ENCODE measurements at places on chromosomes 13 and 19.

DNA sequence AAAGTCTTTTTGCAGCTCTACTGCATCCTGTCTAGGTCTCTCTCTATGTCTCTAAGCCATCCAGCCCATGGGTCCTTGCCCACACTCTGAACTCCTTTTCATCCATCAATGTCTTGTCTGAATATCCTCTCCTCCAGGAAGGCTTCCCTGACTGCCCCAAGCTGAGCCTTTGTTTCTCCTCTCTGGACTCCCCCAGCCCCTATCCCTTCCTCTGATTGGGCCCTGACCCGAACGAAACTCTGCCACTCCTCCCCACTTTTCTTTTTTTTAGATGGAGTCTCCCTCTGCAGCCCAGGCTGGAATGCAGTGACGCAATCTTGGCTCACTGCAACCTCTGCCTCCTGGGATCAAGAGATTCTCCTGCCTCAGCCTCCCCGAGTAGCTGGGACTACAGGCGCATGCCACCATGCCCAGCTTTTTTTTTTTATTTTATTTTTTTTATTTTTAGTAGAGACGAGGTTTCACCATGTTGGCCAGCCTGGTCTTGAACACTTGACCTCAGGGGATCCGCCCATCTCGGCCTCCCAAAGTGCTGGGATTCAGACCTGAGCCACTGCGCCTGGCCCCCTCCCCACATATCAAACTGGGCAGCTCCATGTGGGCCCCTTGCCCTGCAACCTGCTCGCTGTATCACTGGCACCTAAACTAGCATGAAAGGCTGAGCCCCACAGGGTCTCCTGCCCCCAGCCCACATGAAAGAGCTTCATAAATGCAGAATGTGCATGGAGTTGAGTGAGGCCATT lies 870 bp upstream of the UNC13A start:
- DNase-seq: no peak

- no peak for DNase-seq
These were observed 38.9 kb downstream of the SOX1 start for GRCh38 chr13:112105892-112106291.

GRCh38 chr13:33721724-33722123 lies 96.2 kb upstream of the RFC3 start:
- no peak for DNase-seq

GRCh38 chr19:52660981-52661380 lies 22.8 kb upstream of the ZNF83 start:
- DNase-seq: no peak

- DNase-seq: peak; percentile 81
These were observed at the start of gene ZNF792 for GRCh38 chr19:34963573-34964406. ZNF792 (minus strand) TSS chr19:34964229; CDS start chr19:34963662, 567 bp downstream.

- peak; percentile 92 for DNase-seq
These were observed 5.0 kb downstream of the PPP1R37 start for GRCh38 chr19:45097776-45098520.

GRCh38 chr13:56189439-56189838 lies 951.3 kb upstream of the PRR20A start:
- DNase-seq: no peak

GRCh38 chr13:71842003-71842402 lies 25.0 kb downstream of the DACH1 start:
- DNase-seq: no peak

DNA sequence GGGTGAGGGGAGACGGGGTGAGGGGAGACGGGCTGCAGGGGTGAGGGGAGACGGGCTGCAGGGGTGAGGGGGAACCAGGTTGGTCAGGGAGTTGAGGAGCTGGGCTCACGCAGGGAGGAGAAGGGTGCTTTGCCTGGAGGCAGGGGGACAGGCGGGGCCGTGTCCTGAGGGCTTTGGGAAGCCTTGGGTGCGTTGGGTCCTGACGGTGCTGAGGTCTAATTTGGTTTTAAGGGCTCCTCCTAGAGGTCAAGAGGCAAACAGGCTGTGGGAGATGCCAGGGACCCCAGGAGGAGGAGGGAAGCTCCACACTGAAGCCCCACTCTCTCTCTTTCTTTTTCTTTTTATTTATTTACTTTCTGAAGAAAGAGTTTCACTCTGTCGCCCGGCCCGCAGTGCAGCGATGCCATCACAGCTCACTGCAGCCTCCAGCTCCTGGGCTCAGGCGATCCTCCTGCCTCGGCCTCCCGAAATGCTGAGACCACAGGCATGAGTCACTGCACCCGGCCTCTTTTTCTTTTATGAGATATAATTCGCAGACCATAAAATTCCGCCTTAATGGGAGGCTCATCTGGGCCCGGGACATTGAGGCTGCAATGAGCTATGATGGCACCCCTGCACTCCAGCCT lies 9.3 kb upstream of the MISP start:
- DNase-seq: no peak

DNA sequence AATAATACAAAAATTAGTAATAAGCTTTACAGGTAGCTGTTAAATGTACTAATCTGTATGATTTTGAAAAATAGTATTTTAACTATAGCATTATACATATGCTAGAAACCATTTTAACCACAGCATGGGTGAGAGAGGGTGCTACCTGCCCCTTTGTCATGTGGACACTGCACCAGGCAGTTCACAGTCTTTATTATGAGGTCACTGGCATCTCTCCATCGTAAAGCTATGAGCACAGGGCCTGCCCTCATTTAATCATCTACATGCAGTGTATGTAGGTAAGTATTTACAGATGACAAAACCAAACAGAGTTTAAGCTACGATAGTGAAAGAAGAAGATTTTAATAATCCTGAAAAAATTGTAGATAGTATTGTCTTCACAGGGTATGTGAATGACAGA lies 21.7 kb downstream of the EDNRB start:
- DNase-seq: no peak

GRCh38 chr19:39428283-39429112 lies 7.3 kb downstream of the RPS16 start:
- peak; percentile 86 for DNase-seq

DNA sequence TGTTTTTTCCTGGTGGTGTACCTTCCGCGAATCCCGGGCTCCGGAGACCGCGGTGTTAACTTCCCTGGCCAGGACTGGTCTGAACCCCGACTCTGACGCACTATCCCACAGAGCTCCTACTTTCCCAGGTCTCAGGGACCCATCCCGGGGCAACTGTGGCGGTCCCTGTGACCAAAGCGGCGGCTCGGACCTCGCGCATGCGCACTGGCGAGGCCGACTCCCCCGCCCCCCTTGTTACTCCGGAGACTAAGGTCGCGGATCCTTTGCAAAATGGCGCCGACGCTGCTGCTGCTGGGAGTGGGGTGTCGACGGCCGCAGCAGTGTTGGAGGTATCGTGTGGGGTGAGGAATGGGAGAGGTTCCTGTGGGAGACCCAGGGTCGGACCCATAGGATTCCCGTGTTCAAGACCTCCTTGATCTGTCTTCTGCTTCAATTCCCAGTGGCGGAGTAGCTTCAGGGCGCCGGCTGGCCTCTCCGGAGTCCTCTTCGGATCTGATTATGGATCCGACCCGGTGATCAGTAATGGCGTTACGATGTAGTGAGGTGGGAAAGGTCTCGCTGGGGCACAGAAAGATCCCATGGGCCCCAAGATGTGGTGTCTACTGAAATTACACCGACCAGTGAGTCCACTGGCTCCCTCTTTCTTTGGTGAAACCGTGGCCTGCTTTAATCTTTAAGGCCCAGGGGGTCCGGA lies 66.6 kb upstream of the ZNF527 start:
- peak; percentile 41 for DNase-seq

DNA sequence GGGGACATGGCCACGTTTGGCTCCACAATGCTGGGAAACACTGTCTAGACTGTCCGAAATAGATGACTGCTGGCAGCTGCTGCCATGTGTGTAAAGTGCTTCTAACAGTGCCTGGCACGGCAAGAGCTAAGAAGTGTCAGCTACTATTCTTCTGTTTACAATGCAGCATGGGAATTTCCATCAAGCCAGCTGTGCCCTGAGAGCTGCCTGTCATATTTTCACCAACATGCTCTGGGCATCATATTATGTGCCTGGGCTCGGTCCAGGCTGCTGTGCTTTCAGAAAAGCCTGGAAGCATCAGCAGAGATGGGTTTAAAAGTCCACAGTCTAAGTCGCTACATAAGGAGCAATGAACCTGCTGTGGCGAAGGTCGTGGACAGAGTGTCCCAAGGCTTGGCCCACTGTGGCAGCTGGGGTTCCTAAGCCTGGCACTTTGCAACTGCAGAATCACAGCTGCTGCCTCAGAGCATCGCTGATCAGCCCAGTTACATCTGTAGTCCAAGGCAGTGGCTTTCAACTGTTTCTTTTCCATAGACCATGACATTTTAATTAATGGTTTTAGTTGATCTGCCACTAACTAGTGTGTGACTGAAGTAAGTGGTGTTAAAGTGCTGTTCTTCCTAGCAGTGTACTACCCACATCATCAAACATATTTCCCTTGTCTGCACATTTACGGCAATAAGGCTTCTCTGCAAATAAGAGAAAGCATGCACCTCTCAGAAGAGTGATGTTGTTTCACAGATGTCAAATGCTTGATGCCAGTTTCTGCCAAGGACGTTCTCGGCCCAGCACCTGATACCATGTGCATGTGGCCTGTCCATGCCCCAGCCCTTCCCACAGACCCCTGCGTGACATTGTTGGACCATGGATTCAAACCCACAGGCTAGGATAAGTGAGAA lies 95.7 kb upstream of the C1QTNF9B start:
- no peak for DNase-seq

DNA sequence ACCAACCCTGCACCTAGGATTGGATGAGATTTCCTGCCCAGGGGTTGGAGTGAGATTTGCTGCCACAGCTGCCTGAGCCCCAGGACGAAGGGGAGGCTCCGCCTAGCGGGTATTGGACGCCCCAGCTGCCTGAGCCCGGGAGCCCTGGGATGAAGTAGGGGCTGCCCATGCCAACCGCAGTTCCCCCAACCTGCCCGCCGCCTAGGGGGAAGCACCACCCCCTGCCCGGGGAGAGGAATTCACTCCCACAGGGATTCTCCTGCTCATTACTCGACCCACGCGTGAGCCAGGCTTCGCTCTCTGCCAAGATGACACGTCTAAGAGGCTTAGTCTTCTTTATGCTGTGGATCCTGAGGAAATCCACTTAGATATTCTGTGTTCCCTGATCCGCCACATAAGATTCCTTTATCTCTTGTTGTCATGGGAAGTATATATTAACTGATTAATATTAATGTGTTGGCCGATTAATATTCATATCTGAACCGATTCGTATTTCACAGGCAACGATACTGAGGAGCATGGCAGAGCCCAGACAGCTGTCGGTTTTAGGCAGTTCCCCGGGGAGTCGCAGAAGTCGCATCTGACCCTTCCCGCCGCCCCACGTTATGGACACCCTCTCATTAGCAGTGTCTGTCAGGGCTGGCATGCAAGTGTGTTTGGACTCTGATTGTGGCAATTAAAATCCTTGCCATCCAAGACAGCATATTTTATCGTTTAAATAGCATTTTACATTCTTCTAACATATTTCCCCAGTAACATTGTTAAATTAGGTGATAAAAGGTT lies 44.5 kb upstream of the KCTD15 start:
- DNase-seq: no peak

DNA sequence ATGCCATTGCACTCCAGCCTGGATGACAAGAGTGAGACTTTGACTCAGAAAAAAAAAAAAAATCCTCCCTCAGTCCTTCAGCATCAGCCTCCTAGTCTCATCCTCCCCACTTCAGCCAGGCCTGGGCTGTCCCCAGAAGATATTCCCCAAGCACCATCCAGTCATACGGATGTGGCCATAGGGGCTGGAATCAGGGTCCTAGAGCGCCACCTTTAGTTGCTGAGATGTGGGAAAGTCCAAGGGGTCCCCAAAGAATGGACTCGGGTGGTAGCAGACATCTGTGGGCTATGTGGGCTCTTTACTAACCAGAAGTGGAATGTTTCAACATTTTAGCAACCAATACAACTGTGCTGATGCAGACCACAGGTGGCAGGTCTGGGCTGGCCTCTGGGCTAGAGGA lies 3.1 kb upstream of the TYROBP start:
- no peak for DNase-seq

- DNase-seq: peak; percentile 69
These were observed 2.3 kb downstream of the SLC5A5 start for GRCh38 chr19:17873786-17874757.

- no peak for DNase-seq
These were observed 34.7 kb upstream of the SEMA6B start for GRCh38 chr19:4594201-4594600.

DNA sequence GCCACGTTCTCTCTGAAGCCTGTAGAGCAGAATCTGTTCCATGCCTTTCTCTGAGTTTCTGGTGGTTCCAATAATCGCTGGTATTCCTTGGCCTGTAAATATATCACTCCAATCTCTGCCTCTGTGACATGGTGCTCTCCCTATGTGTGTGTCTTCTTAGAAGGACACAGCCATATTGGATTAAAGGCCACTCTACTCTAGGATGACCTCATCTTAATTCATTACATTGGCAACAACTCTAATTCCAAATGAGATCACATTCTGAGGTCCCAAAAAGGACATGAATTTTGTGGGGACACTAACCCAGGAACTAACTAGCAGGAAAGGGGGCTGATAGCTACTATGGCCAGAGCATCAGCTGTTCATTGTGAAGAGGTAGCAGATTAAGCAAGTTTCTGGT lies 110.7 kb downstream of the KLF12 start:
- DNase-seq: no peak

- DNase-seq: peak; percentile 52
These were observed 1146.2 kb upstream of the SPRY2 start for GRCh38 chr13:81487151-81487550.

DNA sequence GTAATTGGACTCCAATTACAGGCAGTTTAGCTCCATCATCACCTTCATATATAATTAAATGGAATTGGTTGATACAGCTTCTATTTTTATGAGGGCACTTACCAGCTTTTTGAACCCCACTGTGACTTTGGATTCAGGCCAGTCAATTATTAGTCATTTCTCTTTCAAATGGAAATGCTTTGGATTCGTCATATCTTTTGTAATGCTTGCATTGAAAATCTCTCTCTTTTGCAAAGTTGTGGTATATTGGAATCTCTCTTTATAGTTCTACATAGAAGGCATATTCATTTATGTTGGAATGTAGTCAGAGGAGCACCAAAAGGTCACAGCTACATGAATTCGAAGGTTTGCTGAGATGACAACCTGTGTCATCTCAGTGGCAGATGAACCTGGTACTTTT lies 1074.3 kb upstream of the SLC10A2 start:
- no peak for DNase-seq

GRCh38 chr13:22081430-22081829 lies 410.6 kb downstream of the FGF9 start:
- DNase-seq: no peak

- DNase-seq: peak; percentile 78
These were observed 12.8 kb downstream of the FUT6 start for GRCh38 chr19:5826531-5827341.

DNA sequence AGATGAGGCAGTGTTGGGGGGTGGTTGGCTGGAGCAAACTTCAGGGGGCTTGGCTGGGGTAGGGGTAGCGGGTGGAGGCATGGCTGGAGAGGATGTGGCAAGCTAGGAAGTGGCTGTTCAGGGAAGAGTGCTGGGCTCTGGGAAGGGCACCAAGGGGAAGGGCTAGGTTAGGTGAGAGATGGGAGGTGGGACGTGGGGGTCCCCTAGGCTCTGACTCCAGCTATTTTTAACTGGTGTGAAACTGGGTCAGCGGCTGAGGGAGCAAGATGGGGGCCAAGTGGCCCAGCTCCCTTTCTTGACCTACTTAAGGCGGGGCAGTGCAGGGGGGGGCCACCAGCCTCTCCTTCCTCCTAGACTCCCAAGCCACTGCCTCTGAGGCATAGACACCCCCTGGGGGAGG lies 7.3 kb downstream of the KCNC3 start:
- no peak for DNase-seq

Data from hepatocyte (in vitro differentiated cells).